ENCODE measurements at places on chromosomes 13 and 19.

- no peak for DNase-seq
These were observed 3.5 kb upstream of the SIGLEC8 start for GRCh38 chr19:51461723-51462161.

DNA sequence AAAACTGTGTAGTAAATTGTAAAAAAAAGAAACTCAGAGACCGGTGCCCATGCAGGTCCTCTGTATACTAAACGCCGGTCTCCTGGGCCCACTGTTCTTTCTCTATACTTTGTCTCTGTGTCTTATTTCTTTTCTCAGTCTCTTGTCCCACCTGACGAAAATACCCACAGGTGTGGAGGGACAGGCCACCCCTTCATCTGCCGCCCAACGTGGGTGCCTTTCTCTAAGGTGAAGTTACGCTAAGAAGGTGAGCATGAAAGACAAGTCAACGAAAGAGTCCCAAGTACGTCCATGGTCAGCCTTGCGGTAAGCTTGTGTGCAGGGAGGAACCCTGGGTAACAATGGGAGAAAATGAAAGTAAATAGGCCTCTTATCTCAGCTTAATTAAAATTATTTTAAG, 48.0 kb upstream of the WASF3 start:
- DNase-seq, result no peak

GRCh38 chr13:34667286-34668218, 274.5 kb upstream of the NBEA start:
- DNase-seq, result no peak

- DNase-seq, result no peak
These were observed 24.2 kb upstream of the SLC7A10 start for GRCh38 chr19:33249740-33250366.

- no peak for DNase-seq
These were observed 22.4 kb downstream of the AMER2 start for GRCh38 chr13:25149711-25150110.

GRCh38 chr19:35272122-35272719, 3.5 kb downstream of the USF2 start:
- no peak for DNase-seq

- DNase-seq, result peak; percentile 37
These were observed 1.6 kb downstream of the ELAVL3 start for GRCh38 chr19:11479090-11479897.

- DNase-seq, result no peak
These were observed 17.3 kb downstream of the PRKCSH start for GRCh38 chr19:11452620-11453310.

DNA sequence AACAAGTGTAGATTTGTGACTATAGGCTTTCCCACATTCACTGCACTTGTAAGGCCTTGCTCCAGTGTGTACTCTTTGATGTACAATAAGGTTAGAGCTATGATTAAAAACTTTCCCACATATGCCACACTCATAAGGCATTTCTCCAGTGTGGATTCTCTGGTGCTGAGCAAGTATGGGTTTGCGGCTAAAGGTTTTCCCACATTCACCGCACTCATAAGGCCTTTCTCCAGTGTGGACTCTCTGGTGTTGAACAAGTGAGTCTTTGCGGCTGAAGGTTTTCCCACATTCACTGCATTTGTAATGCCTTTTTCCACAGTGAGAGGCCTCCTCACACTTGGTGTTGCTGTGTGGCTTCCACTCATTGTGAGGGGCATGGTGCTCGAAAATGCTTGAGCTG, 3.7 kb downstream of the ZNF772 start:
- no peak for DNase-seq

- DNase-seq, result no peak
These were observed 484.6 kb downstream of the TSHZ3 start for GRCh38 chr19:30864391-30865215.

DNA sequence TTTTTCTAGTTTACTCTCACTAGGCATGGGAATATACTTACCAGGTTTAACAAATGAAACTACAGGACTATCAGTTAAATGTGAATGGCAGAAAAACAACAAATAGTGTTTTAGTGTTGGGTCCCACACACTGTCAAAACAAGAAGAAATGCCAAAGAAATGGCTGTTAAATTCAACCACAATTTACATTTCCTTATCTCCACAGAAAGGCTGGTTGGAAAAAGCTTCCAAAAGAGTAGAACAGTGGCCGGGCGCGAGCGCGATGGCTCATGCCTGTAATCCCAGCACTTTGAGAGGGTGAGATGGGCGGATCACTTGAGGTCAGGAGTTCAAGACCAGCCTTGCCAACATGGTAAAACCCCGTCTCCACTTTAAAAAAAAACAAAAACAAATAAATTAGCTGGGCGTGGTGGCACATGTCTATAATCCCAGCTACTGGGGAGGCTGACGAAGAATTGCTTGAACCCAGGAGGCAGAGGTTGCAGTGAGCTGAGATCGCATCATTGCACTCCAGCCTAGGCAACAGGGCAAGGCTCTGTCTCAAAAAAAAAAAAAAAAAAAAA, 66.5 kb downstream of the SERP2 start:
- DNase-seq, result no peak

DNA sequence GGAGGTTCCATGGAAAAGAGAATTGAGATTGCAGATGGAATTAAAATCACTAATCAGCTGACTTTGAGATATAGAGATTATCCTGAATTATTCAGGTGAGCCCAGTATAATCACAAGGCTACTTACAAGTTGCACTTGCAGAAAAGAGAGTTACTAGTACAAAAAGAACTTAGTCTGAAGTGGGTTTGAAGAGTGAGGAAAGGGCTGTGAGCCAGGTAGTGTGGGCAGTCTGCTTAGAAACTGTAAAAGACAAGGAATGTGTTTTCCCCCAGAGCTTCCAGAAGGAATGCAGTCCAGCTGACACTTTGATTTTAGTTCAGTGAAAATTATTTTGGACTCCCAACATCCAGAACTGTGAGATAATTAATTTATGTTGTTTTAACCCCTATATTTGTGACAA, 285.4 kb upstream of the GPC6 start:
- no peak for DNase-seq

- no peak for DNase-seq
These were observed 1534.8 kb downstream of the SLITRK5 start for GRCh38 chr13:89205856-89206520.

DNA sequence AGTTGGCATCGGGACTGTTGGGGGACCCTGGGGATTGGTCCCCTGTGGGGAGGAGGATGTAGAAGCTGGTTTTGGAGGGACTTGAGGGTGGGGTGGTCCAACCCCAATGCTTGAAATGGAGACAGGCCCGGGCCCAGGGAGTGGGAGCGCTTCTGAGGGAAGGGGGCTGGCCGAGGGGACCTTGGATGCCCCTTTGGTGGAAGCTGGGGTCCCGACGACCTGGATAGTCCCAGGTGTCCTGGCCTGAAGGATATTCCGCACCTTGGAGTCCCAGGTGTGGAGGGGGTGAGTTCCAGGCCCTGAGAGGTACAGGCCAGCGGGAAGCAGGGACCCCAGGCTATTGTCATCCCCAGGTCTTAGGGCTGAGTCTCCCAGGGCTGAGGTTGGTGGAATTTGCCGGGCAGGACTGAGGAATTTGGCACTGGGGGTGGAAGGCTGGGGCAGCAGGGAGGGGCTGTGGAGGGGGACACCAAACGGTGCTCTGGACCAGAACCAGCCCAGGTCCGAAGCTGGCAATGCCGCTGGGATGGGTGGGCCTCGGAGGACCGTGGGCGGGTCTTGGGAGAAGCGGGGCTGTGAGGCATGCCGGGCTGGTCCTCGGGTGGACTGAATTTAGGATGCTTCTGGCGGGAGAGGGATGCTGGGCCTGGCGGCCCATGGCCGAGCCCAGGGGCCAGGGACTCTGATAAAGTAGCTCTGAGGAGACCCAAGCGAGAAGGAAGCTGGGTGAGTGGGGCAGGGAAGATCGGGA, 1.8 kb downstream of the HDGFL2 start:
- DNase-seq, result no peak

DNA sequence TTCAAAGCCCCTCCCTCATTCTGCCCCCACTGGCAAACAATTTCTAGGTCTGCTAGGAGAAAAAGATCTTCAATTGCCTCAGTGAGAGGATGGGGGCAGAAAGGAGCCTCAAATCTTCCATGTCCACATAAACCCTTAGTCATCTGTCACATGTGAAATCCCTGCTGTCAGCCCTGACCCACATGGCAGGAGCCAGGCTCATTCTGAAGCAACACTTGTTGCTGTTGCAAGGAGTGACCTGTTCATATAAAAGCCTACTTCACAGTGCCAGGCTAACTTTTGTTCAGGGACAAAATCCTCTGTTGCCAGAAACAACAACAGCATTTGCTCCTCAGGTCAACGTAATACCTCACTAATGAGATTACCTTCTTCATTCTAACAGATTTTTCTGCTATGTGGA, 70.5 kb downstream of the IRS2 start:
- DNase-seq, result no peak

GRCh38 chr19:9863759-9864158, 28.6 kb downstream of the PIN1 start:
- no peak for DNase-seq

GRCh38 chr19:46376241-46377153, 29.6 kb downstream of the PPP5C start:
- no peak for DNase-seq

- no peak for DNase-seq
These were observed 399 bp upstream of the ZNF136 start for GRCh38 chr19:12162513-12162881.

- no peak for DNase-seq
These were observed 550.7 kb upstream of the SLITRK5 start for GRCh38 chr13:87120476-87120875.

GRCh38 chr13:35720690-35721554, 244.4 kb upstream of the MAB21L1 start:
- no peak for DNase-seq

- no peak for DNase-seq
These were observed 358.3 kb downstream of the KLF5 start for GRCh38 chr13:73417012-73417615.

DNA sequence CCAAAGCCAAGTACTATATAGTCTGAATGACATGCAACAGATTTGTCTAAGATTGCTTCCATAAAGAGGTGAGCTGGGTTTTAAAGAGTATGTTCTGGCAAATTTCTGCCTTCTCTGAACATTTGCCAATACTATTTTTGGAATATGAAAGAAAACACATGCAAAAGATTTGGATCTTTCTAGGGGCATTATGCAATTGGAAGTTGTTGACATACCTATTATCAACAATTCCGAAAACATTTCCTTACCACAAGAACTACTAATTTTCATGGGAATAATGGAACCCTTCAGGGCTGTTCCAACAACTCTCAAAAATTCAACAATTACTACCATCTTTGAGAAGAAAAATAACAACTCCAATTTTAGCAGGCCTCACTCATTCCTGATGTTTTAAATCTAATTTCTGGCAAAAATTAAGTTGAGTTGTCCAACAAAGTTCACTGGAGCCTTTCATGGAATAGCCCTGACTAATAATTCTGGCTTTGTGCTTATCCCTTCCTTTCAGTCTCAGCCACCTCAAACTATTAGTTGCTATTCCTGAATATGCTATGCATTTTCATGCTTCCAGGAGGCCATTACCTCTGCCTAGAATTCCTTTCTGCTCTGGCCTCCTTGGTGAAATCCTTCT, 250.0 kb downstream of the RGCC start:
- DNase-seq, result no peak

- DNase-seq, result no peak
These were observed 110.6 kb upstream of the MIR17HG start for GRCh38 chr13:91236921-91237320.

DNA sequence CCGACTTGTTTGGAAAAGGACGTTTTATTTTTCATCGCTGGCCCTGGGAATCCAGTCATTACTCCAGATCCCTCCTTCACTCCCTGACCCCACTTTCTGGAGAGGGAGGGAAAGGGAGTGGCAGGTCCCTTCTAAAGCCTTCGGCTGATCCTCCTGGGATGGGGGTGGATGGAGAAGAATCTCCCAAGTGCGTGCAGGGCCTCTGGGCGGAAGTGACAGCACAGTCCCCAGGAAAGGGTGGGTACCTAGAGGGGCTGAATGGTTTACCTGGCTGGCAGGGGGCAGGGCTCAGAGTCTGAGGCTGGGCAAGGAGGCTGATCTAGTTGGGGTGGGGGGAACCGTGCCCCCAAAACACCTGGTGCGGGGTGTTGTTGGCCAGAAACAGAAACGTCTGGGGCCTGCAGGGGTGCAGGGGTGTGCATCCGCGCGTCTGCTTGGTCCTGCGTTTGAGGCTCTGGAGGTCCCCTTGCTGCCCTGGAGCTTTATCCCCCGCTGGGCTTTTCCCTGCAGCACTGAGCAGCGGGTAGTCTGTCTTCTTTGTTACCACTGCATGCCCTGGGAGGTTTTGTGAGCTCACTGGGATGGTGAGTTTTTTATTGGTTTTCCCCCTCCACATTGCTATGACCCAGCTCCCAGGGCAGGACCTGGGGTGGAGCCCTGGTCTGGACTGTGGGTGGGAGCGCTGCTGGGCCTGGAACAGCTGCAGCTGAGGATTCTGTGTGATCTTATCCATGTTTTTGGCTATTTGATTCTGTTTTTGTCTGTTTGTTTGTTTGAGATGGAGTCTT, 3.0 kb upstream of the ZNF628 start:
- no peak for DNase-seq

- no peak for DNase-seq
These were observed 16.2 kb downstream of the NUFIP1 start for GRCh38 chr13:44972956-44973581.

DNA sequence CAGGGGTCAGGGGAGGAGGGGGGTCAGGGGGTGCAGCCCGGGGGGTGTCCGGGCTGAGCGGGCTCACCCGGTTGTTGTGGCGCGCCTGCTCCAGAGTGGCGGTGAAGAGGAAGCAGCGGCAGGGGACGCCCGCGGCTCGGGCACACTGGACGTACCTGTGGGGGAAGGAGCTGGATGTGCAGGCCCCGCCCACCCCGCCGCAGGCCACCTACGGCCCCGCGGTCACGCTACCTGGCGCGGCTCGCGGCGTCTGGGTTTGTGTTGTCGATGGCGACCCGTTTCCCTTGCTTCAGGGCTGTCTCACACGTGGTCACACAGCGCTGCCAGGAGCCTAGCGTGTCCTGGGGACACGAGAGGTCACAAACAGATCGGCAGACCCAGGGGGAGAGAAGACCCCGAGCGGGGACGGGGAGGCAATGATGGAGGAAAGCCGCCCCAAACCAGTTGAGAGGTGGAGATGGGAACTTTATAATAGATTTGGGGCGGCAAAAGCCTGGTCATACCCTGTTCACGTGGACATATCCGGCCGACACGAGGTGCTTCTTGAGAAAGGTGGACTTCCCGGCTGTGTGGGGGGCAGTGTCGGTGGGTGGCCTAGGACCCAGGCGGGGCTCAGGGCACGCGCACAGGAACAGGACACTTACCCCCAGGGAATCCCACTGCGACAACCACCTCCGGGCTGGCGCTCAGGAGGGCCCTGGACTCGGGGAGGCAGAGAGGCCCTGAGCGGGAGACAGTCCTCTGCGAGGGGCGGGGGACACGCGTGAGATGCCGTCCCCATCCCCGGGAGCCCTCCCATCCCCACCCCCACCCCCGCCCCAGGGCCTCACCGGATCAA, 5.6 kb downstream of the PNKP start:
- no peak for DNase-seq

GRCh38 chr13:86445672-86446071, 646.5 kb upstream of the SLITRK6 start:
- DNase-seq, result no peak

DNA sequence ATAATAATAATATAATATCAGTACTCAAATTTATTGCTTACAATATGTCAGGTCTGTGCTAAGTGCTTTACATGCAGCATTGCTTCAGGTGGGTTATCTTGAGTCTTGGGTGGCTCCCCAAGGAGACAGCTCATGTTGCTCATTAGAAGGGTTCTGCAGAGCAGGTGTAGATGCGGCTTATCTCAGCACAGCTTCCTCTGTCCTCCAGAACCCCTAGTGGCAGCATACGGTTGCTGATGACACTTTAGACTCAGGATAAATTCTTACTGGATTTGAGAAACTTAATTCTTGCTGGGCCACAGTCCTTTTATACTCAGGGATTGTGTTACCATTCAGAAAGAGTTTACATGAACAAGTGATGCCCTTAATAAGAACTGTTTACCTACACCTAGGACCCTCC, 8.9 kb downstream of the COG3 start:
- no peak for DNase-seq

Data from NCI-H1105 (cell line).